Cortex of kidney (tissue), 1 donor: ENCODE measurements at places on chromosomes 1 and 21.

DNA sequence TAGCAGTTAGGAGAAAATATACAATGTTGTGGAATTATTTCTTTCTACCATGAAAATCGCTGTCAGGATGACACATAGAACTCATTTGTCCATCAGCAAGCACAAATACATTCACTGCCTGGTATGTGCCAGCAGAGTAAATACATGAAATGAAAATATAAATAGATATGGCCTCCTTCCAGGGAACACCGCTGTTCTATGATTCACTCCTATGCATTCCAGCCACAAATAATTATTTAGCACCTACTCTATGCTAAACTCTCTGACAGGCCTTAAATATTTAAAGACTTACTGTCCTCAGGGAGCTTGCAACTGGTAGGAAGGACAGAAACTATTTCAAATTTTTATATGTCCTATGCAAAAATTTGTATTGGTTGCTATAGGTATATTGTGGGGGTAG lies 975.0 kb upstream of the NCAM2 start:
- DNase-seq = no peak

DNA sequence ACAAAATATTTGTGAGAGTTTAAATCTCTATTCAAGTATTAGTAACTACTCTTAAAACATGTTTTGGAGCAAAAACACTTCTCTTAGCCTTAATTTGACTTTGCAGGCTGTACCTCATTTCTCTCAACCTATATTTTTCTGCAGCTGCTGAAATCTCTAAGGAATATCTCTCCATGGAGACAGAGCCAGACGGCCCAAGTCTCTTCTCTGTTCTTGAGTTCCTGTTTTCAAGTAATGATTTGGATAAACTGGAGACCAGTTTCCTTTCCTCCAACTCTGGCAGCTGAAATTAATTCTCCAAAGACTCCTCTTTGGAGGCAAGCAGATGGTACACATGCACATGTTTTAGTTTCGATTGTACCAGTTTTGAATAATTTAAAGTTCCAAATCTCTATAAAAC lies 659.7 kb upstream of the NEGR1 start:
- no peak for DNase-seq

DNA sequence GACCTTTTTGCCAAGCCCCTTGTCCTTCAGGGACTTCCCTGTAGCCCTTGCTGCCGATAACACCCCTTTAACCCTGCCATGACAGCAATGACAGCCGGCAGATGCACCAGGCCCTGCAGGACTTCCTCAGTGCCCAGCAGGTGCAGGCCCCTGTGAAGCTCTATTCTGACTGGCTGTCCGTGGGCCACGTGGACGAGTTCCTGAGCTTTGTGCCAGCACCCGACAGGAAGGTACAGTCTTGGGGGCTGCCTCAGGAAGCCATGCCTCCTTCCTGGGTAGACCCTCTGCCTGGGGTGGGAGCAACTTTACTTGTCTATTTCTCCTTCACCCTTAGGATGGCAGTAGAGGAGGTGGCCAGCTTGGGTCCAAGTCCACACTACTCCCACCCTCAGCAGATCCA lies 16.1 kb upstream of the PADI6 start:
- DNase-seq = no peak

- no peak for DNase-seq
Measured at GRCh38 chr1:53540604-53541262, 81.5 kb downstream of the DMRTB1 start.

DNA sequence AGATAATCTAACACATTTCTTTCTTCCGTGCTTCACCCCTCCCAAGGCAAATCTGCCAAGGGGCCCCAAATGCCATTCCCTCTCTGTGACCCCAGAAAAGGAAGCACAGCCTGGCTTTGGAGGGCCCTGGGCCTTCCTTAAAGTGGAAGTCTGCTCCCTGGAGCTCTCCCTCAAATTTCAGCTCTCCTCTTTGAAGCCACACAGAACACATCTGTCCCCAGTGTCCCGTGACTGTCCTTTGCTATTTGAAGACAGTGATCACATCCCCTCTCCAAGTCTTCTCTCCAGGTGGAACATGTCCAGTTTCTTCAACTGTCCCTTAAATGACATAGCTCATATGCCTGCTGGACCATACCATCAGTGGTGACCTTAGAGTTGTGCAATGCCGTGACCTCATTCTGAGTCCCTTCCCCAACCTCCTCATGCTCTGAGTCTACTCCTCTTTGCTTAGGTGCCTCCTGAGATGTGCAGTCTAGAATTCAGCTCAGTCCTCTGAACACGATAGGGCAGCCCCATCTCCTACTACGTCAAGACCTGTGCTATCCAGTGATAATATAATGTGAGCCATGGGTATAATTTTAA lies 18.4 kb upstream of the FOXO6 start:
- DNase-seq = no peak

- DNase-seq = no peak
Measured at GRCh38 chr1:184020855-184021254, 16.7 kb downstream of the COLGALT2 start.

- DNase-seq = no peak
Measured at GRCh38 chr1:43360616-43361015, 1.8 kb downstream of the CDC20 start.

DNA sequence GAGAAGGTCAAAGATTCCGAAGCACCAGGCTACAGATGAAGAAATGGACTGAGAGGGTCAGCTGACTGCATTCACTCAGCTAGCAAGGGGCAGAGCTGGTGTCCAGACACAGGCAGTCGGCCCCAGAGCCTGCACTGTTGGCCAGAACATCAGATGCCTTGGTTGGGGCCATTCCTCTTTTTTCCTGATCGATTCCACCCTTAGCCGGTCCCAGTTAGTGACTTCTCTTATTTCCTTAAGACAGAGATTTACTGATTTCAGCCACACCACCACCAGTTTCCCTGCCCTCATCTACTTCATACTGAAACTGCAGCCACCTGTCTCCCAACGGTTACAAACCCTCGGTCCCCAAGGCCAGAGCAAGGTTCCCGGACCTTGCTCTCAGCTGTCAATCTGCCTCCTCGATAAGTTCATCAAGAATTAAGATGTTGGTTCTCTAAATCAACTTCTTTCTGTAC lies 11.5 kb downstream of the CD58 start:
- DNase-seq = no peak

DNA sequence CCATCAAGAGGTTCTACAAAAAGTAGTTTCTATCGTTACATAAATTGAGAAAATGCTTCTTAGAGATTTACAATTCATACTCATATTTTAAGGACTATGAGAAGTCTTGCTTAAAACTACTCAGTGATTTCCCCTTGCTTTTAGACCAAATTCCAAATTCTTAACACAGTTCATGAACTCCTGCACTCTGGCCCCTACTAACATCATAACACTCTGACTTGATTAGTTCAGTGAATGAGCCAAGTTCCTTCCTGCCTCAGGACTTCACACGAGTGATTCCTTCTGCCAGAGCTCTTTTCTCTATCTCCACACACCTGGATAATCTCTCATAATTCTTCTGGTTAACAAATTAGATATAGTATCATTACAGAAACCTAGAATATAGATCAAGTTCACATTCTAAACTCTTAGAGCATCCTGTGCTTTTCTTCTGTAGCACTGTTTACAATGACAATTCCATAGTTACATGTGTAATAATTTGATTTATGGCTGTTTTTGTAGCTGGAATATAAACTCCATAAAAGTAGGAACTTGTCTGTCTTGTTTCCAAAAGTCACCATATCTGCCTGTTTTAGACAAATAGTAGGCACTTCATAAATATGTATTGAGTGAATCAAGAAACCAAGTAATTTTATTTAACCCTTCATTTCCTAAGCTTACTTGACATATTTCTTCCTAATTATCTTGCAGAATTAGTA lies 59.9 kb downstream of the NUF2 start:
- no peak for DNase-seq

GRCh38 chr1:182255494-182255893 lies 136.1 kb downstream of the GLUL start:
- no peak for DNase-seq

DNA sequence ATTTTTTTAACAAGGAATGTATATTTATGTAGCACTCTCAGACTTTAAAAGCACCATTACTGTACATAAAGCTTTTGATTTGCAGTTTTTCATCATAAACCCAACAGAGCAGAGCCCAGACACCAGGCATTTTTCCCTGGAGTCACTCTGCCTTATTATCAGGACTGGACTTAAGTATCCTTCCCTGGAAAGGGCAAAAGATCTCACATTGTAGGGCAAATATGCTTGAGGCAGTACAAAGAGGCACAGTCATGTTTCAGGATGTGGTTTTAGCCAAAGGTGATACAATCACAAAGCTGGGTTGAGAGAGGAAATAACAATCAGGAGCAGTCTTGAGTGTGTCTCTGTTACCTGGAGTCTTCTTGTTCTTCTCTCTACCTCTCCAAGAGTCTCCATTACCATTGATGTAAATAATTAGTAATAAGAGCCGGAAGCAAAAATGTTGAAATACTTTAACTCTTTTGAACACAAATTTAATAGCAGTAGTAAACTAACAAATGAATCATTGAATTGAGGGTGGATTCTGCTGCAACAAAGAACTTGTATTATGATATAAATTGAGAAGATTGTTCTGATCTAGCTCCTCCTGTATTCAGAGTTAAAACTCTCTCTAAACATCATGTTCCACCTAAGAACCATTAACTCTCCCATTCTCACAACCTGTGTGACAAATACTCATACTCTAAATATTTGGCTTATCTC lies 160.5 kb downstream of the LTN1 start:
- no peak for DNase-seq

DNA sequence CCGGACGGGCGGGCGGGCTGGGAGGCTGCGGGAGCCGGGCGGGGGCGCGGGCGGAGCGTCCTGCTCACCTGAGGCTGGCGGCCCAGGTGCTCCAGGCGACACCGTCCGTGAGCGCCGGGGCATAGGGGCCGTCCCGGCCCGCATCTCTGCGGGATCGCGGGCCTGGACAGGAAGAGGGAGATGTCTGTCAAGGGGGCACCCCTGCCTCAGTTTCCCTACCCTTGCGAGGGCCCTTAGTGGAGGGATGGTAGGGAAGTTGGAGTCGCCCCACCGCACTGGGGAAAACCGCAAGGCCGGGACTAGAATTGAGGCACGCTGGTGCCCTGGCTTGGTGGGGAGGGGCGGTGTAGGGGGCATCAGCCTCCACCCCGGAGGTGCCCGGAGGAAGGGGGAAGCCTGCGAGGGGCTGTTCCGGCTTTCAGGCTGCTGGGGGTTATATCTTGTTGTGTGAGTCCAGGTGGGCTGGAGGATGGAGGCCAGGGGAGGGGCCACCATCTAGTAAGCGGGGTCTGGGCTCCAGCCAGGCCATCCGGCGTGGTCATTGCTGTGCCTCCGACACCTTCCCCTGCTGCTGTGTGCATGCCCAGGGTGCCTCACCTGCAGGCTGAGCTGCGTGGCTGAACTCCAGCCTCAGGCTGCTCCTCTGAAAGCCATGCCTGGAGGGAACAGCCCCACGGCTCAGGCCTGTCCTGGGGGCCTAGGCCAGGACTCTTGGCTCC lies 580 bp downstream of the VWA1 start:
- DNase-seq = no peak

GRCh38 chr1:116176306-116176789 lies 65.1 kb downstream of the MAB21L3 start:
- no peak for DNase-seq

- DNase-seq = no peak
Measured at GRCh38 chr1:156458181-156458503, 42.4 kb downstream of the MEF2D start.

- no peak for DNase-seq
Measured at GRCh38 chr21:46097336-46098293, at the start of gene COL6A2. Gene COL6A2, plus strand, starts transcription at chr21:46098112.

GRCh38 chr21:36321325-36322082 lies 1.5 kb downstream of the MORC3 start:
- no peak for DNase-seq

- DNase-seq = no peak
Measured at GRCh38 chr1:23644555-23644866, 47.1 kb upstream of the RPL11 start.

DNA sequence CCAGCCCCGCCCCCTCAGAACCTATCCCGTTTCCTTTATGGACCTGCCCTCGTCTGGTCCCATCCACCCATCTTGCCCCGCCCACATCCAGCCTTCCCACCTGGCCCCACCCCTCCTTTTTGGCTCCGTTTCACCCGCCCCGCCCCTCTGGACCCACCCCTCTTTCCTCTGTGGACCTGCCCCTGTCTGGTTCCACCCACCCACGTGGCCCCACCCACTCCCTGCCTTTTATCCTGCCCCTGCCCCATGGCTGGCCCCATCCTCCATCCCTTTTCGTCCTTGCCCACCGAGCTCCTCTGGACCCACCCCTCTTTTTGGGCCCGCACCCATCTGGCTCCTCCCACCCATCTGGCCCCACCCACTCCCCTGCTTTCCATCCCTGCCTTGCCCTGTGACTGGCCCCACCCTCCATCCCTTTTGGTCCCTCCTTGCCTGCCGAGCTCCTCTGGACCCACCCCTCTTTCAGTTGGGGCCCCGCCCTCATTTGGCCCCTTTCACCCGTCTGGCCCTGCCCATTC lies 177.3 kb downstream of the CAMTA1 start:
- no peak for DNase-seq

DNA sequence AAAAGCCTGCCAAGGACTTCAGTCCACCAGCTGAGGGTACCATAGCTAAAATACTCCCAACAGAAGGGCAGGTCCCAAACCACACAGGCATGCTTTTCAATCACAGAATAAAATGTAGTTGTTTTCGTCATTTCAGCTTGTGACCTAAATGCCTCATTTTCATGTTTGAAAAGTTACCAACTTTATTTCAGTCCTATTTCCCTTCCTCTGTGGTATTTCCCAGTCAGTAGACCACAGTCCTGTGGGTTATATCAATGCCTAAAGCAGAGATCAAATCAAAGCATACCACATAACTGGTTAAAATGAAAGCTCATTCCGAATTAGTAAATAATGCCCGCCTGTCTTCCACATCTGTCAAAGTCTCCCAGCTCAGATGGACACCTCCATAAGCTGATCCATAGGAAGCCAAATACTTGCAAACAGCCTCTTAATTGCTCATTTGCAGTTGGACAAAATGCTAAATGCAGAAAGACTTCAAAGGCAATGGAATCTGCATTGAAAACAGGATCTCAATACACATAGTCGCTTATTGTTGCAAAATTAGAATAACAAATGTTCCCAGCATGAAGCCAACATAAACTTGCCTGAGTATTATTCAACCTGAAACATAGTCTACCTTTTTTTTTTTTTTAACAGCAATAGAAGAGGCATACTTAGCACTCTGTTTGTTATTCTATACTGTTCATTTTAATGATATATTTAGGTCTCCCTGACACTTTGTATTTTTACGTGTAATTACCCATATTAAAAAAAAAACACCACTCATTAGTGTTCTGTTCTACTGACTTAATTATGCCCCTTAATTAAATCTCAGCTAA lies 53.9 kb downstream of the NR5A2 start:
- no peak for DNase-seq

GRCh38 chr1:30126848-30127247 lies 596.5 kb downstream of the MATN1 start:
- DNase-seq = no peak

- DNase-seq = no peak
Measured at GRCh38 chr1:55402671-55403464, 187.7 kb upstream of the USP24 start.

- no peak for DNase-seq
Measured at GRCh38 chr1:44408632-44409602, 3.9 kb downstream of the RNF220 start.

- no peak for DNase-seq
Measured at GRCh38 chr1:179082333-179082998, 596 bp downstream of the TOR3A start.

GRCh38 chr1:30337324-30337620 lies 386.1 kb downstream of the MATN1 start:
- DNase-seq = no peak

GRCh38 chr1:200432586-200432985 lies 22.8 kb upstream of the ZNF281 start:
- no peak for DNase-seq

- no peak for DNase-seq
Measured at GRCh38 chr1:154191990-154192461, at the start of gene TPM3. Gene TPM3, minus strand, starts transcription at chr1:154192100. Its CDS starts 82 bp downstream, at chr1:154192018.
